ENCODE measurements at places on chromosomes 16 and 17.

DNA sequence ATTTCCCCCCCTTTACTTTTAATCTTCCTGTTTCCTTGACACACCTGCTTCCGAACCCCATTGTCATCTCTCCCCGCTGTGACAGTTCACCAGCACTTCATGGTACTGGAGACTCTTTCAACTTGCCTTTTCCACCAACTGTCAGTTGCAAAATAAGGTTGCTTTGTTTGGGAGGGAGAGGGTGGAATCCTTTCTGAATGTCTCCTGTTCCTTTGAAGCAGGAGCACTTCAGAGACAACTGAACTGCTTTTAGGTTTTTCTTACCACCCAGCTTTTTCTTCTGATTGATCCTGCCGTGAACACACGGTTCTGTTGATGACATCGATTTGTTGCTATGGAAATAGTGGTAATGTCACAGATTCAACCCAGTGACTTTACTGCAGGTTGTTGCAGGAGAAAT is 42.0 kb downstream of the RPA1 start:
- no peak for DNase-seq

- no peak for DNase-seq
Observed at GRCh38 chr17:17226451-17227265, 10.3 kb downstream of the FLCN start.

DNA sequence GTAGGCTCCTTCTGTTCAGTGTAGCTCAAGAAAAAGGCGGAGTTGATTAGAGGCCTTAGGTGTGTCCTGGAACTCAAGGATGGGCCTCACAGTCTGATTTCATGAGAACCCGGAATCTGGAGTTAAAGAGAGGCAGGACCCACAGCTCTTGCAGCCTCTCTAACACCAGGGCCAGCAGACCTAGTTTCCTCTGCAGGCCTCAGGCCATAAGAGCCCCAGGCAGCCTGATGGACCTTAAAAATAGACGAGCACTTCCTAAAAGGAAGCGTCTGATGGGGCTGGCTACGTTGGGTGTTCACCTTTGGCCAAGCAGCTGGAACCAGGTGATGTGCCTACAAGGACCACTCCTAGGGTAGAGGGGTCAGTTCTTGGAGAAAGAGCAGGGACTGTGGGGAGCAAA is 7.6 kb downstream of the CACNG5 start:
- no peak for DNase-seq

- DNase-seq = peak; percentile 92
Observed at GRCh38 chr17:58587713-58588117, 73.3 kb upstream of the MTMR4 start.

GRCh38 chr17:82215095-82215971 is 2.7 kb upstream of the CCDC57 start:
- no peak for DNase-seq

DNA sequence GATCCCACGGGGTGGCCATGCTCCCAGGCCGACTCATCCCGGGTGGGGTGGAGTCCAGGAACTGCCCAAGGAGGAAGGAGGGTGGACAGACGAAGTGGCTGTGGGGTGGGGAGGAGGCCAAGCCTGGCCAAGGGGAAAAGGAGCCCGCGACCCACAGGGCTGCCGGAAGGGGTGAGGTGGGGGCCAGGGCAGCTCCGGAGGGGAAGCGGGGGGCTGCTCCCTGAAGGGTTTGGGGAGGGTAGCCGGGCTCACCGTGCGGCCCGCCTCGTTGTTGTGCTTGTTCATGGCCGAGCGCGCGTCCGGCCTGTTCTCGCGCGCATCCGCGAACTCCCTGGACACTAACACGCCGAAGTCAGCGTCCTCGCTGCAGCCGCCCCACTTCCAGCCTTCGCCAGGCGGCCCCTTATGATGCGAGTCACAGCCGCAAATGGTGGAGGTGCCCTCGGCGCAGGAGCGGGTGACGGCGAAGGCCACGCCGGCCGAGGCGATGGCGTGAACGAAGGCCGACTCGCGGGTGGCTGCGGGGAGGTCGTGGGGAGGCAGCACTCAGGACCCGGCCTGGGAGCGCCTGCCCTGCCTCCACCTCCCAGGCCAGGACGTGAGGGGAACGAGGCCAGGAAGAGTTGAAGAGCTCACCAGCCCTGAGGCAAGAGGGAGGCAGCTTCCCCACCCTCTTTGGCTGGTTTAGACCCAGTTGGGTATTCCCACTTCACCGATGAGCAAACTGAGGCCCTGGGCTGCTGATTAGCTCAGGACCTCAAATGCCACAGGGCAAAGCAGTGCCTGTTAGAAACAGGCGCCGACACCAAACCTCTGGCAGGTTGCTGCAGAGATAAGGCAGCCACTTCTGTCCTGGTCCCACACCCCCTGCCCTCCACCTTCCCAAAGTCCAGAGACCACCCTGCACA is 48.7 kb downstream of the WNT3 start:
- no peak for DNase-seq
